Activated T-helper 2 cell treated with anti-CD3 and anti-CD28 coated beads, Interferon-gamma antibody, Interleukin-2, Interleukin-4, amounts not matched to agents 10 μg/mL and 5 μg/mL and 100 μg/mL, durations not matched to agents 14 hours and 24 hours and 36 hours (primary cell): ENCODE measurements at places on chromosomes 12 and 14. TPM values are rescaled to one million over a fixed set of nuclear protein-coding genes. Genes with fewer than 3 reads are reported as not detected.

TAS2R7 gene
- not detected in 2 replicates for total RNA-seq

LALBA gene
- total RNA-seq: not detected in 2 replicates

EPYC gene
- total RNA-seq: not detected in 2 replicates

ADAM21 gene
- total RNA-seq: not detected in 2 replicates

DYNC1H1 gene
- 286 and 287 TPM in 2 replicates for total RNA-seq

LRFN5 gene
- not detected in 2 replicates for total RNA-seq

DNA sequence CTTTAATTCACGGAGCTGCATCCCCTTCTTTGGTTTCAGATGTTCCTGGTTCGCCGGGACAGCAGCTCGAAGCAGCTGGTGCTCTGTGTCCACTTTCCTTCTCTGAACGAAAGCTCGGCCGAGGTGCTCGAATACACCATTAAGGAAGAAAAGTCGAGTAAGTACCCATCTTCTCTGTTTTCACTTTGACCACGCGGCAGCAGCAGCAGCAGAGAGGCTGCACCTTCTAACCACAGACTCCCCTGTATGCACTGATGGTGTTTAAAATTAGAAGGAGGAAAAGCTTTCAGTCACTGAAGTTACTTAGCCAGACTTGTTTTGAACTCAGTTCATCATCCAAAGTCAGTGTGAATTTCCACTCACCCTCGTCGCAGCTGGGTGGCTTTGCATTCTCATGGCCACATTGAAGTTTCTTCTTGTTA is 63.8 kb downstream of the RIN3 start:
- no peak for DNase-seq

GRCh38 chr14:84237881-84238280 is 1292.1 kb upstream of the FLRT2 start:
- no peak for DNase-seq

GRCh38 chr14:49868720-49869114 is 16.1 kb upstream of the NEMF start:
- no peak for DNase-seq

- DNase-seq: no peak
Observed at GRCh38 chr14:35821564-35822411, 4.3 kb upstream of the BRMS1L start.

DNA sequence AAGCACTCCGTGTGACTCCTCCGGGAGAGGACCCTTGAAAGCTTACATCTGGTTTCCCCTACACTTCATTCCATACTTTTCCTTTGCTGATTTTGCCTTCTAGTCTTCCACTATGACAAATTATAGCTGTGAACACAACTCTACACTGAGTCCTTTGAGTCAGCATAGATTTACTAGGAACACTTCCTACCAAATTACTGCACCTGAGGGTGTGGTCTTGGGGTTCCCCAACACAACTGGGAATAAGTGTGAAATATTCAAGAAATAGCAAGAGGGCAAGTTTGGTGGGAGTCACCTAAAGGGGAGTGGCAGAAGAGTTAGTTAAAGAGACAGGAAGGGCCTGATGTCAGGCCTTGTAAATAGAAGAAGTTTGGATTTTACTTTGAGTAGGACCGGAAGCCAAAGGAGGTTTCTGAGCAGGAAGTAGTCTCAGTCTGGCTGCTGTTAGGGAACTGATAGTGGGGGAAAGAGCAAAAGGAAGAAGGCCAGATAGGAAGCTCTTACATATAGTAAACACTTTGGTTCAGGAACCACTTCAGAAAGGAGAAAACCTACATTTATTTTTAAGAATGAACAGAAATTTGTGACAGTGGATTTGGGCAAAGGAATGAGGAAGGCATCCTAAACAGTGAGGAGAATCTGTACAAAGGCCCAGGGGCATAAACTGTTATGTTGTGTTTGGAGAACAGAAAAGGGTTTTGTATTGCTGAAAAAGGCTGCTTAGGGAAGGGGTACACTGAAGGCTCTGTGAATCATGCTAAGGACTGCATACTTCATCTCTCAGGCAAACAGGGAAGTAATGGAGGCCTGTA is 14.2 kb downstream of the SEL1L start:
- DNase-seq: no peak

DNA sequence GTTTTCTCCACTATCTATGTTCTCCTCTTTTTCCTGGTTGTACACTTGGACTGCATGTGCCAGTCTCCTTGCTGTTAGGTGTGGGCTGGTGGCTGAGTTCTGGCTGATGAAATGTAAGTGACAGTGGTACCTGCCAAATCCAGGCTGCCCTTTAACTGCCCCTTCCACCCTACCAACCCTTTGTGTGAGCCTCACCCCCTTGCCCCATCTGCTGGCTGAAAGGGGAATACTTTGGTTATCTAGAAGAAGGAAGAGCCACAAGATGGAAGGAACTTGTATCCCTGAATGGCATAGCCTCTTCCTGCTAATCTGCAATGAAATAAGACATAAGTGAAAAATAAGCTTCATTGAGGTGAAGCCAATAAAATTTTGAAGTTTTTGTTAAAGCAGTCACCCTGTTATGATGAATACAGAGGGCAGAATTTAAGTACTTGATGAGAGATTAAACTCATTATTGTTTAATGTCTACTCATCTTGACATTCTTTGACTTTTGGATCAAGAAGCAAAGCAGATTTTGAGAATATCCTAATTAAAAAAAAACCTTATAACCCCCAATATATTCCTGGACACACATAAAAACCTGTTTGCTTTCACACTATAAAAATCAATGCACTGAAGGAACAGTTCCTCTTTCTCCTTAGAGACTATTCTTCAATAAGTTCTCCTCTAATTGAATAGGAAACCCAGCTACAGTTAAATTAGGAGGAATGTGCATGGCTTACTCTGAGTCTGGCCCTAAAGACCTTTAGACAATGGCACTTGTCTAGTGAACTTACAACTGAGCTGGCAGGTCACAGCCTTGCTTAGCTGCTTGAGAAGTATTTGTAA is 262.6 kb upstream of the BTG1 start:
- peak; percentile 32 for DNase-seq

- DNase-seq: no peak
Observed at GRCh38 chr14:75521415-75522199, 662 bp upstream of the BATF start.

- DNase-seq: no peak
Observed at GRCh38 chr14:86790408-86791364, 1202.3 kb downstream of the GALC start.

GRCh38 chr14:96508900-96509299 is 6.7 kb downstream of the PAPOLA start:
- DNase-seq: no peak

DNA sequence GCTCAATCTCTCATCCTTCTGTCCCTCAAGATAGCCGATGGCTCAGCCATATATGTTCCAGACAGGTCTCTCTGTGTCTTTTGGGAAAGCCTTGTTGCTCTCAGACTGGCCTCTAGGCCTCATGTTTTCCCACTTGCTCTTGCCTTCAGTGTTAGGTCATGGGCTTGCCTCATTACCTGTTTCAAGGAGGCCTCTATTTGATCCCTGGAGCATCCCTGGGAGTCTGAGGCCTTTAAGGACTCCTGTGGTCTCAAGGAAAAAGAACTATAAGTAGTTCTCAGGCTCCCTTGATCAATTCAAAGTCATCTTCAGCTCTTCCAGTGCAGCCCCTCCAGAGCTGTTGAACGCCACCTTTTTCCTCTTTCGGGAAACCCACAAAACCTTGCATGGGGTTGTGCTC is 47.9 kb downstream of the NTF3 start:
- DNase-seq: no peak

DNA sequence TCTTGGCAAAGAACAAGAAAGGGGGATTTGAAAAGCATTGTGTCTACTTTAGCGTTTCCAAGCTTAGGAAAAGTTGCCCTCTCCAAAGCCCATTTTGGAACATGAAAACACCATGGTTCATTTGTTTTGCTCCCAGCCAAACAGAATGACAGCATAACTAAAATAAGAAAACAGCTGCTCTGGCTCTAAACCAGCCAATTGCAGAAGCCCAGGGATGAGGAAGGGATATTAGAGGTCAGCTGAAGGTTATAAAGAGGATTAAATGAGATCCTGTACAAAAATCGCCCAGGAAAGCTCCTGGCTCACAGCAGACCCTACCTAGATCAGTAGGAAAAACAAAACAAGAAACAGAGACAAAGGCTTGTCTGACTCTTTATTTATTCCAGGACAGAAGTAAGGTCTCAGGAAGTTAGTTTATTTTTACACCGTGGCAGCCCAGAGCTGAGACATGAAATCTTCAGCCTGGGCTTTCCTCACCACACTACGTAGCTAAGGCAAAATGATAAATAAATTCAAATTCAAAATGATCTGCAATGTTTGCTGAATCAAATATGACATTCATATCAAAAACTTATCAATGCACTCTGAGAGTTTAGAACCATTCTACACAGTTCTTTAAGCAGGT is 25.9 kb downstream of the SPX start:
- DNase-seq: no peak

DNA sequence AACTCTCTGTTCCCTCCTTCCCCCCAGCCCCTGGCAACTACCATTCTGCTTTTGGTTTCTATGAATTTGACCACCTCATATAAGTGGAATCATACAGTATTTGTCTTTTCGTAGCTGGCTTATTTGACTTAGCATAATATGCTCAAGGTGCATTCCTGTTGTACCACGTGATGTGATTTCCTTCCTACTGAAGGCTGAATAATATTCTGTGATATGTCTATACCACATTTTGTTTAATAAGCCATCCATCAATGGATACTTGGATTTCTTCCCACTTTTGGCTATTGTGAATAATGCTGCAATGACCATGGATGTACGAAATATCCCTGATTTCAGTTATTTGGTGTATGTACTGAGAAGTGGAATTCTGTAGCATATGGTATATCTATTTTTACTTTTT is 16.3 kb downstream of the NDUFA9 start:
- no peak for DNase-seq

DNA sequence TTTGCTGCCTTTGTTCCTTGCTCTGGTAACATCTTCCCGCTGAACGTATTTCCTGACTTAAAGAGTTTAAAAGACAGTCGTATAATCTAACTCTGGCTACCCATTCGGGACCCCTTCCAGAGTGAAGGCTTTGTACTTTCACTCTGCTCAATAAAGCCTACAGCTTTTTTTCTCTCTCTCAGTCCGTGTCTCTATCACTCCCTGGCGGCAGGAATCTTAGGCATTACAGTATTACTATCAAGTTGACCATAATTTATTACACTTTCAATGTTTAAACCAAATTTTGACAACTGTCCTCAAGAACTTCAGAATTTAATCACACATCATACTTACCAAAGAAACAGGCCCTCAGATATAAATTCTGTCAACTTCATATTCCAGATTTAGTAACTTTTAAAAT is 967.9 kb downstream of the FSCB start:
- DNase-seq: no peak

DNA sequence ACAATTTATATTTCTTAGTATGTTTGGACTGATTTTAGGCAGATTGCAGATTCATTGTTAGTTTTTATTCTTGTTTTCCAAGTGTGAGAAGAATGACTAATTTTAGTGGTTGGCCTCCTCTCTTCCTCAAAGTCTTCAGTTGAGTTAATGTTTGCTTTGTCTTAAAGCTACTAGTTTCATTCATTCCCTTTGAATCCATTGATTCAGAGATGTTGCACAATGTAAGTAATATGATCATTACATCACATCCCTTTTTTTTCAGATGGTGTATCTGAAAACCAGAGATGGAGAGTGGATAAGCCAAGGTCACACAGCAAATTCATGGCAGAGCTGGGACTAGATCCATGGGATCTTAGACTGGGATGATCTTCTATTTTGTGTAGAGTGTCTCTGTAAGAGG is 577.5 kb downstream of the BCL11B start:
- no peak for DNase-seq

DNA sequence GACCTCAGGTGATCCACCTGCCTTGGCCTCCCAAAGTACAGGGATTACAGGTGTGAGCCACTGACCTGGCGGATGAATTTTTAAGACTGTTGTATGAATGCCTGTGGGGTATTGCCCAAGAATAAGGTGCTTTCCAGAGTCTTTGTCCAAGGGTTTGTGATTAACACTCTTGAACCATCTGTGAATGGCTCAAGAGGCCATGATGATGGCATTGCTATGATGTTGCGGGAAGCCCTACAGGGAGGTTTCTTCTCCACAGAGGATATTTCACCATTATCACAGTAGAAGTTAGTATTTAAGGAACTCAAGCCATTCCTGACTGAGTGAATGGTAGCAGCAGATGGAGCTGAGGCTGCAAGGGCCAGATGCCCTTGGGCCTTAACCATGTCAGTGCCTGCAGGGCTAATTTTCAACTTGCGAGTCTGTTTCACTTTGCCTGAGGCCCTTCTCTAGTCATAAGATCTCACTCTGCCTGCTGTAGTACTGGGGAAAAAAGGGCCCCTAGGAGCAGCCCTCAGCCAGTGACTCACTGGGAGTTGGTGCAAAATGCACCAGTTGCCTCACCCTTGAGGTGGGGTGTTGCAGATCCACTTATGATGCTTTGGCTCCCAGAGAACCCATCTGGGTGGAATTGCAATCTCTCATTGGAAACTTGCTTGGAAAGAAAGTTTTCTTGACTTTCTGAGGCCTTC is 108.6 kb upstream of the FLRT2 start:
- no peak for DNase-seq

DNA sequence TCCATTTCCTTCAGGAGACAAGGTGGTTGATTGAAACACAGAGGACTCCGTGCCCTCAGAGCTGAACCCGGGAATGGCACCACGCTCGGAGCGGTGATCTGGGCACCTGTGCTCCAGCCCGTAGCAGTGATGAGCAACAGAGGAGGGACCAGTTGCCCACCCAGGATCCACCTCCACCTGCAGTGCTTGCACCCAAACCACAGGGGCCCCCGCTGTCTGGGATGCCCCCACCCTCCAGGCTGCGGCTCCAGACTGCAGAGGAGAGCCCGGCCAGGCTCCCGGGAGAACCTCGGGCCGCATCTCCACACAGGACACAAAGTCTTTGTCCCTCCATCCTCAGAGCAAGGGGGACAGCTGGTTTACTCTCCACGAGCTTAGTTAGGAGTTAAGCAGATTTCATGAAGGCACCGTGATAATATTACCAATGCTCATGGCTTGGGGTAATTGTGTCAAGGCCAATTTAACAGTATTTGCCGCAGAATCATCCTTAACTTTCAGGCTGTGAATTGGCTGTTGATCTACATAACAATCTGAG is 100.6 kb downstream of the TNFAIP2 start:
- no peak for DNase-seq

DNA sequence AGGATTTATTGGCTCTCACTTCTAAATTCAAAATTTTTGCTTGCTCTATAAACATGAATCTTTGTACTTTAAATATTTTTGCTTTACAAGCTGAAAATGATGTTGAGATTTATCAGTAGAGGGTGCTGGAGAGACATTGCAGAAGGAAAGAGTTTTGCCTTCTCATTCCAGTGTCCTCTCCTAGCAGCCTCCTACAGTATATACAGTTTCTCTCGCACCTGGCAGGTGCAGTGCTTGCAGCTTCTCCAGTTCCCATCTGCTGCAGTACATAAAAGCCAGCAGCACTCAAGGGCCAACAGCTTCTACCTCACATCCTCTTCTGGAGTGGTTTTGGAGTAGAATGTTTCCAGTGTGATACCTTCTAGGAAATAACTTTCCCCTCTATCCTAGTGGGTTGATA is 601.8 kb upstream of the ATXN7L3B start:
- DNase-seq: no peak

GRCh38 chr14:70885343-70886022 is 21.8 kb upstream of the PCNX1 start:
- DNase-seq: no peak
